ENCODE measurements at places on chromosomes 13 and 19.

- DNase-seq: no peak
Observed at GRCh38 chr13:109870696-109871370, 84.5 kb upstream of the IRS2 start.

DNA sequence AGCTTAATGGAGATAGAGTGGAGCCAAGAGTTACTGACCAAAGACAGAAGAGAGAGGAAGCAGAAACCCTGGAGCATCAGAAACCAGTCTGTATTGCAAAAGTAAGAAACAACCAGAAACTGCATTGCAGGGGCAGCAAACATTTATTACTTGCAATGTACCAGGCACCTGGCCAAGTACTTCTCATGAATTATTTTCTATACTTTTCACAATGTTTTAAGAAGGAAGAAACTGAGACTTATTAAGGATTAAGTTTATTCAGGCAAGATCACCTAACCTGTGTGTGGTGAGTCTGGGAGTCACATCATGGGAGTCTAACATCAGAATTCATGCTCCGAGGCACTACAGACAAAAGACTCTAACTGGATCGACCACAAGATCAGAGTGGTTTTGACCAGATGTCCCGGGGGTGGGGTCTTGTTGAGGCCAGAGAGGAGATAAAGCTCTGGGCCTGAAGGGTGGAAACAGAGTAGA is 47.4 kb downstream of the TNFRSF19 start:
- no peak for DNase-seq

DNA sequence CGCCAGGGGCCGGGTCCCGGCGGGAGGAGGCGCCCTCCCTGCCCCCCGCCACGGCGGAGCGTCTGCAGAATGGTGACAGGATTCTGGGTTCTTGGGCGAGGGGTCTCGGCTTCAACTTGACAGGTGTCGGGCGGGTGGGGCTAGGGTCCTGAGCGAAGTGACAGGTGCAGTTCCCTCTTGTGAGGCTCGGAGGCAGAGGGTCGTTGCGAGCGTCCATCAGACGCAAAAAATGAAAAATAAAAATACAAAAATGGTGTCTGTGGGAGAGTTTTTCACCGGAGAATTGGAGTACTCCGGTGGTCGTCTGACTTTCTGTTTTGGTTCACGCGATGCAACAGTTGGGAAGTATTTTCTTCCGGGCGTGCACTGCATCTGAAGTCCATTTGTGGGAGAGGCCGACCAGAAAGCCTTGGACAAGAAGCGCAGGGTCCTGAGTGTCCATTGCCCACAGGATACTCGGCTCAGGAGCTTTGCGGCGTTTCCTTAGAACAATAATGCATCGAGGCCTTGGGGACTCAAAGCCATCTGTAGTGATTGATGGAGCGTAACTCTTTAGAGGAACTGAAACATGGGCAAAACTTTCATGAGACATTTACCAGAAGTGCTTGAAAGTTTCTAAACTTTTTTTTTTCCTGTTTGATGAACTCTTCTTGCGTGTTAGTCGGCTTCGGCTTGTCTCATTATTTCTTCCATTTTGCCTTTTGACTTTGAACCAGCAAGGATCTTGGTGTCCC is 759 bp downstream of the RB1 start:
- no peak for DNase-seq

- DNase-seq: no peak
Observed at GRCh38 chr13:48798180-48798579, 144.5 kb downstream of the CYSLTR2 start.

DNA sequence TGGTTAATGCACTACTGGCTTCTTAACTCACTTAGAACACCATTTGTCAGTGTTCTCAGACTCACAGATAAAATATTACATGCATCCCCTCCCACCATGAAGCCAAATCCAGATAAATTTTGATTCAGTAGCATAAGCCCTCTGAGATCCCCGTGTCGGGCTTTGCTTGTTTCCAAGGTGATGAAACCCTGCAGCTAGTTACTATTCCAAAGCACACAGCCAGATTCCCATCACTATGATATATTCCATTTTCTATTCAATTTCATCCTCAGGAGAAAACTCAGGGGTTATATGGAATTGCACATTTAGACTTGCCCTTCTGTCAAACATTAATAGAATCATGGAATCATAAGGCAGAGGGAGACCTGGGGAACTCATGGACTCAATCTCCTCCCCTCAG is 9.4 kb upstream of the FAM124A start:
- DNase-seq: no peak

- no peak for DNase-seq
Observed at GRCh38 chr13:65834897-65835296, 1395.2 kb downstream of the PCDH9 start.

- DNase-seq: no peak
Observed at GRCh38 chr13:113864273-113864890, 506 bp upstream of the GAS6 start.

DNA sequence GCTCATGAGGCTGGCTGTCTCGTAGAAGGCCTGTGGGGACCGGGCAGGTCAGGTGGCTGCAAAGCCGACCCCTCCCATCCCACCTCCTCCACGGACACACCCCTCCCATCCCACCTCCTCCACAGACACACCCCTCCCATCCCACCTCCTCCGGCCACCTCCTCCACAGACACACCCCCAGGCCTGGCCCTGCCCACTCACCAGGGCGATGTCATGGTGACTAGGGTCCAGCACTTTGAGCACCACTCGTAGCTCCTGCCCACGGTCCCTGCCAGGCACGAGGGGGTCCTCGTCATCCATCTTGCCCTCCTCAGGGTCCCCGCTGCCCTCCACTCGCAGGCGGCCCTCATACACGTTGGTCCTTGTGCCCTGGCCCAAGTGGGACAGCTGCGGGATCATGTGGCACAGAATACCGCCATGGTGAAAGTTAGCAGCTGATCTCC is 18.8 kb downstream of the TYK2 start:
- no peak for DNase-seq

DNA sequence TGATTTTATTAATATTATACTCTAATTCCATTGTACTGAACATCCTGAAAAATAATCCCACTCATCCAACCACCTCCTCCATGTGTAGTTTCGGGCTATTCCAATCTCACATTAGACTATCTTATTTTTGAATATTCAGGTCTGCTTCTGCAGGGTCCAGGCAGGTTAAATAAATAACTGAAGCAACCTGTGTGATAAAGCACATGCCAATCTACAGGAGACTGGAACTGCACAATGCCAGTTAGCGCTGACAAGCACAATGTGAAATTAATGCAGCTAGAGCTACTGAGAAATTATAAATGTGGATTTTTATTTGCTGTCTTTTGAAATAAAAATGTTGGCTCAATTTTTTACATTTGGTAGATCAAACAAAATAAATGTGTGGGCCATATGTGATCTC is 540.1 kb upstream of the ATXN8OS start:
- no peak for DNase-seq

- no peak for DNase-seq
Observed at GRCh38 chr19:571566-571974, 826 bp upstream of the BSG start.

GRCh38 chr19:34366738-34367623 is 2.0 kb downstream of the GPI start:
- DNase-seq: no peak

GRCh38 chr19:41821003-41821735 is 23.3 kb downstream of the LYPD4 start:
- no peak for DNase-seq
